NCI-H1105 (cell line): ENCODE measurements at places on chromosomes 4 and X.
A peak's percentile ranks its signal among the peaks of the same experiment; 100 is the strongest.

GRCh38 chrX:39705290-39705689 is 392.5 kb downstream of the BCOR start:
- DNase-seq, result peak; percentile 14

GRCh38 chr4:65311120-65311519 is 359.2 kb downstream of the EPHA5 start:
- DNase-seq, result no peak

DNA sequence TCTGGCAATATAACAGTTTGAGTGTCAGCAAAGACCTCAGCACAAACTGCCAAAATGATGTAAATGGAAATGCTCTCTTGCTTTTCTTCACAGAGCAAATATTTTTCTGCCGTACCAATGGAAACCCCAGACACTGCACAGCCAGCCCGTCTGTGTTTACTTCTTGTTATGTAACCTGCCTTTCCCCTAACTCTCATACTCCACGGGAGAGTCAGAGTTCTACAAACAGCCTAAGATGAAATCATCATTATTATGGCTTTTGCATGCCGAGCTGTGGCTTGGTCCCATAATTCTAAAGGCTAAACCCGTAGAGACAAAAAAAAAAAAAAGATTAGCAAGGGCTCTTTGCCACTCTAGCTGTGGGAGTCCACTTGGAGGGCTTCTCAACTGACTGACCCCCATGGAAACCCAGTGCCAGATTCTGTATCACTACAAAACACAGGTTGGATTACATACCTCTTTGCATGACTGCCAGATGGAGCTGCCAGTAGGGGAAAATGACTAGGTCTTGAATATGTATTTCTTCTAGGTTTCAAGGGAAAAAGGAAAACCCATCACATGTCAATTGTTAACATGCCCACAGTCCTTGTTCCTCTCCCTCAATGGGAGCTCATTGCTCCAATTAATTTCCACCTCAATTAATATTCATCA is 197.2 kb upstream of the CNKSR2 start:
- no peak for DNase-seq

DNA sequence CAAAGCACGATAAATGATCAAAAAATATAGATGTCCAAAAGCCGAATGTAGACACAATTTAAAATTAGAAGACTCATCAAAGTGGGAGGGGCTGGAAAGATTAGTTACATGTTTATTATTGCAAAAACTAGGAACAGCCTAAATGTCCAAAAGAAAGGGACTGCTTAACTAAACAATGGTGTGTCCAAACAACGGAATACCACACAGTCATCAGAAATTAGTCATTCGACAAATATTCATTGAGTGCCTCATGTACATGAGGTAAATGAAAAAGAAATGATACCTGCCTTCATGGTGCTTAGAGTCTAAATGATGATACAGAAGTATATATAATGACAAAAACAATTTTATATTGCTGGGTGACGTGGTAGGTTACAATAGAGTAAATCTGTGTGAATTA is 139.7 kb downstream of the MAML3 start:
- DNase-seq, result no peak

GRCh38 chr4:152009031-152009670 is 248.3 kb upstream of the GATB start:
- DNase-seq, result no peak

DNA sequence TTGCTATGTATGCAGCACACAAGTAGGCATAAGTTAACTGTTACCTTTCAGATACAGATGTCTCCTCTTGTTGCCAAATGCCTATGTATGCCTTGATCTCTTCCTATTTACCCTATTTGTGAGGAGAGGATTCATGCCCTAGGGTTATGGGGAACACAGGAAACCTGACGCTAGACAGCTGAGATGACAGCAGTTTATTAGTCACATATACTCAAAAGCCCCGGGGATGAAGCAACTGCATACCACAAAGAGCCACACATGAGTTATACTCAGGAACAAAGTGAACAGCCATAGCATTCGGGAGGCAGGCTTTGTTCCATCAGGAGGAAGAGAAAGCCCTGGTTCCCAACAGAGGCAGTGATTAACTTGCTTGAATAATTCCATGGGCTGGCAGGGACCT is 1011.7 kb upstream of the PCDH7 start:
- no peak for DNase-seq

- DNase-seq, result no peak
Measured at GRCh38 chr4:180423712-180424057, 1819.5 kb upstream of the TENM3 start.

GRCh38 chrX:105658136-105658535 is 164.2 kb upstream of the NRK start:
- no peak for DNase-seq

GRCh38 chrX:151167791-151168345 is 8.5 kb upstream of the GPR50 start:
- DNase-seq, result no peak

GRCh38 chr4:158588285-158588684 is 66.6 kb downstream of the RXFP1 start:
- no peak for DNase-seq
